ENCODE measurements at places on chromosomes 3 and 15. TPM values are rescaled to one million over a fixed set of nuclear protein-coding genes. Genes with fewer than 3 reads are reported as not detected.

CPA3 gene
- not detected for total RNA-seq

GRCh38 chr15:67207555-67208207 is 46.8 kb downstream of the AAGAB start:
- DNase-seq, result no peak

DNA sequence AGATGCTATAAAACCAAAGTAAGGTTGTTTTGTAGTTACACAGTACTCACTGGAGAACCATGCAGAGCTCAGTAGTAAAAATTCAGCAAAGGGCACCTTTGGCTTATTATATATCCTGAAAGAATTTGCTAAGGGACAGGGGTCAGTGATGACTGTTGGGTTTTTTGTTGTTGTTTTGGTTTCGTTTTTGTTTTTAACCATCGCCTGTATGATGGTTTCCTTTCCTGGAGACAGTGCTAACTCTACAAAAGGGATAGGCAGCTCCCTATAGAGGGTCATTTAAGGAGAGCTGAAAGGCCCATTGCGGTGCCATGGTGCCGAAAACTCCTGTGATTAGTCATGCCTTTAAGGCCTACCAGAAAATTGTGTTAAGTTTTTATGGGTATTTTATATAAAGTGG is 118.2 kb upstream of the GOLIM4 start:
- no peak for DNase-seq

EIF4E3 gene
- 21.9 TPM for total RNA-seq

DNA sequence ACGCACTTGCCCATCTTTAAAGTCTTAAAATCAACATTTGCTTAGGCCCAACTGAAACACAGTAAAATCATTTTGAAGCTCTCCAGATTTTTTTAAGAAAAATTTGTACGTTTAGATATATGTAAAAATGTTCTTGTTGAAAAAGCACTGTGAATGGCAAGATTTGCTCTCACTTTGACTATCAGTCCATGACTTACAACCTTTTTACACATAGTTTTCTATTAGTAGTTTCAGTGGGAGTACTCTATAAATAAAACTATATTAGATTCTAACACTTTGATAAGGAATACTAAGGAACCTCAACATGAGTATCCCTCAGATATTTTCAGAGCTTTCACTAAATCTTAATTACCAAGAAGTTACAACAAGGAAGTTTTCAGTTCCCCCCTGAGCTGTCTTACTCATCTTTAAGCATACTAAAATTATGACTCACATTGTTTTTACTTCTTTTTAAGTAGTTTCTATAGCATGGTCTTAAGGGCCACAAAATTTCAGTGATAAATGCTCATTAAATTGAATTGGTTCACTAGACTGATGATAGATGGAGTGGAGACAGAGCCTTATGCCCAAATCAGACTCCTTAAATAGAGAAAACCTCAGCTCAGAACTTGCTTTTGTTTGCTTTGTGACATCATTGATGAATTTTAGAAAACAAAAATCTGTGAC is 31.6 kb upstream of the RAP2B start:
- DNase-seq, result no peak

DNA sequence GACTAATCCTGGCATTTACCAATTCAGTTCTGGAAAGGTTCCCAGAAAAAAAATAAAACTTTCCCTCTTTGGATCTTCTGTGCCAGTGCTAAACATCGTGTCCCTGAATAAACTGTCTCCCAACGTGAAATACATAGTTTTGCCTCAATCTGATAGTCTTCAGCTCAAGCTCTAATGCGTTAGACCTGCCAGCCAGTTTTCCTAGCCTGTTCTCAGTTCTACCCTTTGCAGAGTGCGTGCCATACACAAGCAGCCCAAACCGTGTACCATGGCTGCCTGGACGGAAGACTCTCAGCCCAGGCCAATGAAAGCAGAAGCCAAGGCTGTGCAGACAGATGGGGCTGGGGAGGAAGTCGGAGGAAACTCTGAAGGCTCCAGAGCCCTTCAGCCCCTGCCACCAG is 11.4 kb upstream of the OCA2 start:
- DNase-seq, result no peak

DNA sequence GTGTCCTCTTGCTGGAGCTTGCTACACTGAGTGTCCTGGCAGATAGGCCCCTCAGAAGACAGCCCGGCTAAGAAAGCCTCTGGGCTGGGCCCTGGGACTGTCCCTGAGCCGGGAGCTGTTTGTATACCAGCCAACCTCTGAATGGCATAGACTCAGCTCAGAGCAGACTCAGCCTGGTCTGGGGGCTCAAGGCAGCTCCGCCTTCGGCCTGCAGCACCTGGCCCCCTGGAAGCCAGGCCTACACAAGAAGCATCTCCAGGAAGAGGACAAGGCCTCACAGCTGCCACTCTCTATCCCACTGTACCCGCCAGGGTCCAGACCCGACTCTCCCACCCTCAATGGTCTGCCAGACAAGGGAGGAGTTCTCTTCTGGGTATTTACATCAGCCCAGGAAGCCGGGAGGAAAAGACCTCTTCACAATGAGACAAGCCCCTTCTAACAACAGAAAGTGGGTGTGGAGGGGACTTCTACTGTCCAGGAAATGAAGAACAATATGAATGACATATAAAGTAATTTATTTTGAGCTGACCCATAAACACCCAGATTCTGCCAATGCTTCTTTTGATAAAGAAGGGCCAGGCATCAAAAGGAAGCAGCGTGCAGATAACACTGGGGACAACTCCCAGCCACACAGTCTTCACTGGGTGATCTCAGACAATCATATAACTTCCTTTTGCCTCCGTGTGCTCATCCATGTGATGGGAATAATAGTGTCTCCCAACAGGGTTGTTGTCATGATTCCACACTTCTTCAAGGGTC is 110.2 kb downstream of the TPRA1 start:
- DNase-seq, result no peak

DNA sequence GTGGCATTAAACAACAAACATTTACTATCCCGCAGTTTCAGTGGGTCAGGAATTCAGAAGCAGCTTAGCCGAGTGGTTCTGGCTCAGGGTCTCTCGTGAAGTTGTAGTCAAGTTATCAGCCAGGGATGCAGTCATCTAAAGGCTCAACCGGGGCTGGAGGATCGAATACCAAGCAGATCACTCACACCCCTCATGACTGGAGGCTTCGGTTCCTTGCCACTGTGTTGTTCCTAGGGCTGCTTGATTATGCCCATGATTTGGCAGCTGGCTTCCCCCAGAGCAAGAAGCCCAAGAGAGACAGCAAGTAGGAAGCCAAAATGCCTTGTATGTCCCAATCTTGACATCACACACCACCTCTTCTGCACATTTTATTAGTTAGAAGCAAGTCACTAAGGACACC is 33.9 kb upstream of the CDCP1 start:
- DNase-seq, result no peak

ATP13A4 gene
- 0.93 TPM for total RNA-seq

DNA sequence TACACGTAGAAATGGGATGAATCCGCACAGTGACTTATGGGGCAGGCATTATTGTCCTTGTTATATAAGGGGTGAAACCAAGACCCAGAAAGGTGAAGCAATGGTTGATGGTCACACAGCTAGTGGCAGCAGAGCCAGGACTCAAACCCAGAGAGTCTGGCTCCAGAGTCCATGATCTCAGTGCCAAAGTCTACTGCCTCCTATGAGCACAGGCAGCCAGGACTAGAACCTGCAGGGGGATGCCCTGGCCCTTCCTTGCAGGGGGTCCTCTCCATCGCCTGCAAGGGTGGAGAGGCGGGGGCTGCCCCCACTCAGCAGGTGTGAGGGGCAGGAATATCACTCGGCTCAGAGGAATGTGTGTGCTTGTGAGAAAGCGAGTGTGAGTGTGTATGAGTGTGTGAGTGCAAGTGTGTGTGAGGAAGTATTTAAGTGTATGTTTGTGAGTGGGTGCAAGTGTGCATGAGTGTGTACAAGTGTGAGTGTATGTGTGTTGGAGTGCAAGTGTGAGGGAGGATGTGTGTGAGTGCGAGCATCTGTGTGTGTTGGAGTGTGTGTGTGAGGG is 44.7 kb downstream of the UMPS start:
- DNase-seq, result no peak

TP63 gene
- not detected for total RNA-seq

- no peak for DNase-seq
Measured at GRCh38 chr15:82851981-82852511, 42.6 kb downstream of the WHAMM start.

DNA sequence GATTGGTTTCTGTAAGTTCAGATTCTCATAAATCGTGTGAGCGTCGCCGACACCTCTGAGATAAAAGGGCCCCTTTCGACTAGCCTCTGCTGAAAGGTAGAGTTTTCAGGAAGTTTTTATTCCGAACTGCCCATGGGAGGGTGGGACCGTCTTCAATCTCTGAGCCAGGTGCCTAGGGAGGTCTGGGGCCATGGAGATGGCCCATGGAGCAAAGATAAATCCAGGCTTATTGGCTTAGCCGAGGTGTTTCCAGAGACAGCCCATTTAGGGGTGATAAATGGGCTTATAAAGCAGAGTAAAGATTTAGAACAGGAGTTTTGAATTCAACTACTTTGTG is 442 bp downstream of the QTRT2 start:
- no peak for DNase-seq

SLC22A13 gene
- 1.5 TPM for total RNA-seq

MAGEL2 gene
- 27.1 TPM for total RNA-seq

GRCh38 chr3:169334991-169335390 is 328.5 kb downstream of the MECOM start:
- no peak for DNase-seq

GRCh38 chr3:123334056-123334455 is 114.8 kb downstream of the ADCY5 start:
- no peak for DNase-seq

GRCh38 chr3:139119331-139120025 is 74.8 kb upstream of the PRR23C start:
- no peak for DNase-seq

DNA sequence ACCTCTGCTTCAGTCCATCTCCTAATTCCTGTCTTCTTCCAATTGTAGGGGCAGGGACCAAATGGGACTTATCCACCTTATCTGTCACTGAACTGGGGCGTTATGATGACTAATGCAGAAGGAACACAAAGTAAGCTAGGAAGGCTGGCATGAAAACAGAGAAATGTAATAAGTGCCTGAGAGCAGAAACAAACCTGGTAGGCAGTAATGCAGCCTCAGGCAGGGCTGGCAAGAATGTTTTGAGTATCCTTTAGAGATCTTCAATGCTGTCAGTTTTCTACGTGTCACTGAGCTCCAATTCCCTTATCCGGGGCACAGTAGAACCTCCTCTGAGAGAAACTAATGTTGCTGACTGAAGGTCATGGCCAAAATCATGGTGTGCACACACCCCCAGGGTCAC is 246.2 kb upstream of the TBL1XR1 start:
- no peak for DNase-seq

- no peak for DNase-seq
Measured at GRCh38 chr15:100346866-100347512, 5.2 kb upstream of the ADAMTS17 start.

DNA sequence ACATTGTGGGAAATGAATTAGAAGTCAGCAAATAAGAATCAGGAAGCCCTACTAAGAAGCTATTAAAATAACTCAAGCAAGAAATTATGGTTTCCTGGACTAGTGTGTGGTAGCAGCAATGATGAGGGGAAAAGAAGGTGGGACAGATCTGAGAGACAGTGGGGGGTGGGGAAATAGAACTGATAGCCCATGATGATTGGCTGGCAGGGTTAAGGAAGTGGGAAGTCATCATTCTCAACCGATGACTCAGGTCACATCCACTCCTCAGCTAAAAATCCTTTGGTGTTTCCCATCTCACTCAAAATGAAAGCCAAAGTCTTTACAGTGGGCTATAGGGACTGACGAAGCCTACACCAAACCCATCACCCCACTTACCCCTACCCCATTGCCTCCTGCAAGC is 153.9 kb upstream of the ARHGEF26 start:
- no peak for DNase-seq

DNA sequence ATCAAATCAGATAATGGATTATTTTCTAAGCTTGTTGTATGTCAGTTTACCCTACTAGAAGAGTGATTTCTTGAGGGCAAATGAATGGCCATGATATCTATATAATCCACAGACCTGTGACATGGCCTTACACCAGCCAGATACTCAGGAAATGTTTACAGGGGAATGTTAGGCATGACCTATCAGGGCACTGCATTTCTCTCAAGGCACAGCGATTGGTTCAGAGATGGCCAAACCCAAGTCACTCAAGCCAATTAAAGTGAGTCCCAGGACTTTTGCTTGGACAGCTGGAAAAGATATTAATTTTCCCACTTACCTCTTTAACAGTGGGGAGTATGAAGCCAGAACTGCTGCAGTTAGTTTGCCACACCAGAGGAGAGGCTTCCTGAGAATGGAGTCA is 28.7 kb upstream of the GATA2 start:
- no peak for DNase-seq

DNA sequence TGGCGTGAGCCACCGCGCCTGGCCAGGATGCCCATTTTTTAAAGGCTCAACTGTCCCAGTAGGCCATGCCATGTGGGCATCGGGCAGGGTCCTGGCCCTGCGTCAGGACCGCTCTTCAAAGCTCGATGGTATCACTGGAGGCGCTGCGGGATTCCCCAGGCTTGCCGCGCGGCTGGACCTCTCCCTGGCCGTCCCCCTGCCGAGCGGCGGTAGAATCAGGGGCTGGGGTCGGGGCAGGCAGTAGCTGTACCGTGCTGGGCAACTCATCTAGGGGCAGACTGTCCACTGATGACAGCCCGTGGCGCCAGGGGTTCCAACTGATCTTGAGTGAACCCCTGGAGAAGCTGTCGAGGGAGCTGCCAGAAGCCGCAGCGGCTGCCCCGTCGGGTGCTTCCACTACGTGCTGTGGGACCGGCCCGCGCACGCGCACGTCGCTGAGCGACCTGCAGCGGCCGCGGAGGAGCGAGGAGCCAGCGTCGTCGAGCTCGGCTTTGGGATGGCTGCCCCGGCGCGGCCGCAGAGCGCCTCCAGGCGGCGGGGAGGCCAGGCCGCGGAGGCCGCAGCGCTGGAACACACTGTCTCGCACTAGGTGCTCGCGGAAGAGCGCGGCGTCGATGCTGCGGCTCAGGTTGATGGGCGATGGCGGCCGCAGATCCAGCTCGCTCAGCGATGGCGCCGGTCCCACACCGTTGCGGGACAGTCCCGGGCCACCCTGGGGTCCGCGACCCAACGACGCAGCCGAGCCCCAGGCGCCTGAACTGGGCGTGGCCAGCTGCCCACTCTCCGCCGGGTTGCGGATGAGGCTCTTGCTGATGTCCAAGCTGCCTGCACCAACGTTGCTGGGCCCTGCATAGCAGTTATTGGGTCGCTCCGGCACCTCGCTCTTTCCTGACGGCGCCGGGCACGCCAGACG is 5.8 kb downstream of the PRRT3 start:
- peak; percentile 92 for DNase-seq

IMPG2 gene
- total RNA-seq, result 2.4 TPM

DNA sequence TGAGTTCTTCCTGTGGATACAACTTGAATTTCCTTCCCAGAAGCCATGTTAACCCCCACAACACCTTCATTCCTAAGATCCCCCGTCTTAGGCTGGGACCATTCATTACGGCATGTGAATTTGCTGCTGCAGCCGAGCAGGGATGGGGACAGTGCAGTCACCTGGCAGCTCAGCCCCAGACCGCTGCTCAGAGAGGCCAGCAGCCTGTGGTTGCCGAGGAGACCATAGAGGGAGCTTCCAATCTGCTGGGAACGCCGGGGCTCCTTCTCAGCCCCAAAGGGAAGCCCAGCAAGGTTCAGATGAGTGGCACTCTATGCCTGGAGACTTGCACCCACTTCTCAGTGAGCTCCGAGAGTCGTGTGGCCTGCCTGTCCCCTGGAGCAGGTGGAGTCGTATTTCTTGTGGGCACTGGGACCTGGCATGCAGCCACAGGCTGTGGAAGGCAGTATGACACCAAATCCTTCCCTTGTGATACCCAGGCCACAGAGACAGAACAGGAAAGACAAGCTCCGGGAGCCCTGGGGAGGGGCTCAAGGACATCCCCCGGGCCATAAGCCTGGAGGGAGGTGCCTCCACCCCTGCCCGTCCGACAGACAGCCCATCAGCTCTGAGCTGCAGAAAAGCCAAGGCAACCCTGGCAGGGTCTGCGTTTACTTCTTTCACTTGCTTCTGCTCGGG is 167.3 kb downstream of the FAM43A start:
- no peak for DNase-seq
